ENCODE measurements at places on chromosomes 12 and 14.

DNA sequence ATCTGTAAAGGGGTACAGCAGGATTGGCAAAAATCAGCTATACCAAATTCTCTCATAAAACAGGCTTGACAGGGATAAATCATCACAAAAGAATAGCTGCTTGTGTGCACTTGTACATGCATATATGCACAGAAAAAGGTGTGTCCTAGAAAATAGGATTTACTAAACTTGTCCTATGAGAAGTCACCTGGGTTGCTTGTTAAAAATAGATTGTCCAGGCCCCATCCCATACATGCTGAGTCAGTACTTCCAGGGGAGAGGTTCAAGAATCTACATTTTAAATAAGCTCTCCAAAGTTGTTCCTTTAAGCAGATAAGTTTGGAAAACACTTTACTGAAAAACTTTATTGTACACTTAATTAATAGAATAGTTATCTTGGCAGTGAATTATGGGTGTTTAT, 123.1 kb downstream of the ANO6 start:
- DNase-seq = no peak

- no peak for DNase-seq
Observed at GRCh38 chr14:56515739-56516138, 63.9 kb upstream of the TMEM260 start.

- DNase-seq = no peak
Observed at GRCh38 chr14:68547305-68548193, 245.3 kb downstream of the ZFP36L1 start.

- no peak for DNase-seq
Observed at GRCh38 chr12:80829767-80830166, 108.0 kb downstream of the LIN7A start.

- DNase-seq = no peak
Observed at GRCh38 chr14:34043627-34044372, 92.9 kb upstream of the EGLN3 start.

DNA sequence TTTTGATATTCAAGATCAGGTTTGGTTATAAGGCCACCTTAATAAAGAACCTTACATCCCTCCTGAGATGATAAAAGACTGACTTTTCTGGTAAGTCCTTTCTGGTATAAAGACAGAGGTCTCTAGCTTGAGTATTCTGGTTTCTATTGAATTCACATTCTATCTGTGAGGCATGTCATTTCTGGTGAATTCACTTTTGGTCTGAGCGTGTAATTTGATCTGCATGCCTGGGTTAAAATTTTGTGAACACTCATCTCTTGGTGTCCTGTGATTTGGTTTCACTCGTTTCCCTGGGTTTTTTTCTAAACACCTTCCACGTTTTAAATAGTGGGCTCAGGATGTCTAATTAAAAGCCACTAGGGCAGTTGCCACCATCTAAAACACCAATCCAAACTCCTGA, 12.2 kb downstream of the EIF5 start:
- DNase-seq = no peak

Data from NCI-H2029 treated with DMSO at 0.1 percent for 48 hours (cell line).